DMS79 treated with DMSO at 0.1 percent for 48 hours (cell line): ENCODE measurements at places on chromosomes 11 and 22.

- no peak for DNase-seq
These were observed 12.0 kb downstream of the UPK3A start for GRCh38 chr22:45296628-45297297.

DNA sequence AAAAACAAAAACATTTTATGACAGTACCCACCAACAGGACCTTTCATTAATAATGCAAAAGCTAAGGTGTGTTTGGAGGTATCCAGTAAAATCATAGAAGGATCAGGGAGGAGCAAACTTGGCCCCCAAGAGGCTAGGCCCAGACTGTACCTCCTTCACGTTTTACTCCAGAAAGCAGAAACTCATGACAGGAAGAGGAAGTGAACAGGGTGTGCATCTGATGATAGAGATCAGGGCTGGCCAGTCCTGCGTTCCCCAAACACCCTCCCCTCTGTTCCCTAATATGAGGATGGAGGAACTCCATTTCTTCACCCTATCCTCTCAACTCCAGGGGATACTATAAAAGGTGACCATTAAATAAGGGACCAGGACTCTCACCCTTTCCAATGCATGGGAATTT is 10.2 kb upstream of the MS4A12 start:
- DNase-seq, result no peak

- DNase-seq, result no peak
These were observed 8.5 kb upstream of the ZNRF3 start for GRCh38 chr22:28874811-28875320.

GRCh38 chr22:41382098-41382578 is 396 bp downstream of the TEF start:
- peak; percentile 34 for DNase-seq

GRCh38 chr11:71269603-71270511 is 17.5 kb upstream of the SHANK2 start:
- no peak for DNase-seq

- DNase-seq, result no peak
These were observed 4.0 kb downstream of the GRAP2 start for GRCh38 chr22:39904862-39905261.

DNA sequence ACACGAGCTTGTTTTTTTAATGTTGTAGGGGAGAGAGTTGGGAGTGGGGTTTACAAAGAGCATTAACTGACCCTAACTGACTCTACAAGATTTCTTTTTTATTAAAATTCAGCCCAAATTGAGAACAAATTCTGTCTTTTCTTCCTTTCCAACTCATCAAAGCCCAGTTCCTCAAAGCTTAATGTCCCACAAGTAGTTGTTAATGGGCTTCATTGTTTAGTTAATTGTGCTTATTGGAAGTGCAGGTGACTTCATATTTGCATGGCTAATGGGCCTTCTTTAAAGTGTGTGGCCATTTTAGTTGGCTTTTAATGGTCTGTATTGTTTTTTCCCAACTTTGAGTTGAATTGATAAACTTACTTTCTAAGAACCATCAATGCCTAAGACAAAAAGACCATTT is 39.8 kb downstream of the MPPED2 start:
- no peak for DNase-seq

GRCh38 chr11:11498195-11498594 is 123.6 kb downstream of the GALNT18 start:
- DNase-seq, result no peak
